Thymus (tissue), 14 donors: ENCODE measurements at places on chromosomes 12 and 14. TPM values are rescaled to one million over a fixed set of nuclear protein-coding genes. Genes with fewer than 3 reads are reported as not detected.

C12orf50 gene
- total RNA-seq, result 0.09 TPM

DNA sequence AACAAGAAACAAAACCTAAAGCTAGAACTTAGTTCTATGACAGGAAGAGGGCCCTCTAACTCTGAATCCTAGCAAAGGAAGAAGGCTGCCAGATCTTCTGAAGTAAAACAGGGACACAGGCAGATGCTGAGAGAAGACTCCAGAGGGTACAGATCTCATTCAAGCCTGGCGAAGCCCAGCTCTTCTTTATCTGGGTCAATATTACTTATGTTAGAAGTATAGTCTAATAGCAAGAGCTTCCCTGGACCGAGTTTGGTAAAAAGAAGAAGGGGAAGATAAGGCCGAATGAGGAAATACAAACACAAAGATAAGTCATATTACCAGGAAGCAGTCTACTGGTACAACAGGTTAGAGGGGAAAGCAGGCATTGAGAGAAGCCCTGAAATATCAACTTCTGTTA lies 79.9 kb upstream of the CCDC91 start:
- DNase-seq, result no peak

- no peak for DNase-seq
Measured at GRCh38 chr12:119169150-119169549, 9.6 kb upstream of the HSPB8 start.

DNA sequence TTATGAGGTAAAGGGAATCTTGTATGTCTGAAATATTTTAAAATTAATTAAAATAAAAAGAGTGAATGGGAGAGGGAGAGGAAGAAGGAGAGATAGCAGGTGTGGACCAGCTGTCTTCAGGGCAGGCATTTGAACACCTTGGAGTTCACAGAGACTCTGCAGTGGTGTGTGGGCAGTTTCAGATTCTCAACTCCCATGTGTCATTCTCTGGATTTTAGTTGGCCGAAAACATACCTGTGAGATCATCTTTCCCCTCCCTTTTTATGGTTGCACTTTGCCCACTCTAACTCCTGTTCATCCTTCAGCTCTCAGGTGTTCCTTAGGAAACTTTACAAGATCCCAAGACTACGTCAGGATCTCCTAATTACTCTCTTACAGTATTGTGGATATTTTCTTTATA lies 108.1 kb downstream of the ERC1 start:
- no peak for DNase-seq

IL26 gene
- not detected for total RNA-seq

DNA sequence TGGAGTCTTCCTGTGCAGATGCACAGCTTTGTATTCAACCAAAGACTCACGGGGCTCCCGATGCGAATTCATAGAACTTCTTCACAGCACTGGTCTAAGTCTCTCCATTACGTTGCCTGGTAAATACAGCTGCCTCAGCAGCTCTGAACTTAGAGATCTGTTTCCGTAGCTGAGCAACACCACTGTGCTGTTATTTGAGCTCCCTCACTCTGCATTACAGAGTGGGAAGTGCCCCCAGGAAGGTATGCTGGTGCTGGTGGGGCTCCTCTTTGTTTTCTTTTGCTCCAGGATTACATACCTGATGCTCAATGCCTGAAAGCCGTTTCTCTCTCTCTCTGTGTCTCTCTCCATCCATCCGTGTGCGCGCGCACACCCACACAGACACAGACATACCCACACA lies 227.5 kb upstream of the RMST start:
- no peak for DNase-seq

- DNase-seq, result no peak
Measured at GRCh38 chr14:24925771-24926374, 124.1 kb downstream of the STXBP6 start.

GRCh38 chr12:115079760-115080159 lies 395.8 kb upstream of the TBX3 start:
- no peak for DNase-seq

DNA sequence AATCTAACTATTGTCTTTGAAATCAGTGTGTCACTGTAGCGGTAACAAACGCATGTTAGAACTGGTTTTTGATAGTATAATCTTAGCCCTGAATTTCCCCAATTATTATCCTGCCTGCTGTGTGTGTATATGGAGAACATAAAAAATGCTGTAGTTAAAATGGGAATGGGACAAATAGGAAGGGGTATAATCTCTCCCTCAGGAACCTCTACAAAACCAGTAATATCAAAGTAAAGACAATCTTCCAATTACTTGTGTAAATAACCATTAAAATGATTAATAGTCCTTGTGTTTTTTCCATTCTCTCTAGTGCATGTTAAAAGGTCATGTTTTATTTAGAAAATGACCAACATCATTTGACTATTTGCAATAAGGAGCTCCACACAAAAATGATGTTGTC lies 200.1 kb upstream of the TMTC1 start:
- no peak for DNase-seq

VEZT gene
- 54.4 TPM for total RNA-seq

NPAS3 gene
- total RNA-seq, result 1.2 TPM

NOPCHAP1 gene
- 29.6 TPM for total RNA-seq

DNA sequence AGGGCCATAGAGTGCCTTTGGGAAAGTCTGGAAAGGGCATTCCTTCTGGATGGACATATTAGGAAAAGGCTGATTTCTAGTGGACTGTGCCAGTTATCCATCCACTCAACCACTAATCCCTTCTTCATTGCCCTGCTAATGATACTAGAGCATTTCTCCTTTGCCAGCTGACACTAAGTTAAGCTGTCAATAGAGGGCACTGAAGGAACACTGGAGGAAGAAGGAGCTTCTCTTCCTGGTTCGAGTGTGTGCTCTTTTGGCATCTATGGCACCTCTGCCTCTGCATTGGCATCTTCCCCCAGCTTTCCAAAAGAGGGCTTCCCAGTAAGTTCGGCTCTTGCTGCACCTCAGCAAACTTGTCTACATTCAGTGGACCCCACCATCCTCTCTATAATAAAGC lies 165.4 kb downstream of the DERA start:
- no peak for DNase-seq

DNA sequence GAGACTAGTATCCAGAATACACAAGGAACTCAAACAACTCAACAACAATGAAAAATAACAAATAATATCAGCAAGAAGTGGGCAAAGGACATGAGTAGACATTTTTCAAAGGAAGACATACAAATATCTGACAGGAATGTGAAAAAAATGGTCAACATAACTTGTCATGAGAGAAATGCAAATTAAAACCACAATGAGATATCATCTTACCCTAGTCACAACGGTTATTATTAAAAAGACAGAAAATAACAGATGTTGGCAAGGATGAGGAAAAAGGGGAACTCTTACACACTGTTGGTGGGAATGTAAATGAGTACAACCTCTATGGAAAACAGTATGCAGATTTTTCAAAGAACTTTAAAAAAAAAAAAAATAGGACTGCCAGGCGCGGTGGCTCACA lies 20.4 kb downstream of the VWF start:
- DNase-seq, result no peak

DNA sequence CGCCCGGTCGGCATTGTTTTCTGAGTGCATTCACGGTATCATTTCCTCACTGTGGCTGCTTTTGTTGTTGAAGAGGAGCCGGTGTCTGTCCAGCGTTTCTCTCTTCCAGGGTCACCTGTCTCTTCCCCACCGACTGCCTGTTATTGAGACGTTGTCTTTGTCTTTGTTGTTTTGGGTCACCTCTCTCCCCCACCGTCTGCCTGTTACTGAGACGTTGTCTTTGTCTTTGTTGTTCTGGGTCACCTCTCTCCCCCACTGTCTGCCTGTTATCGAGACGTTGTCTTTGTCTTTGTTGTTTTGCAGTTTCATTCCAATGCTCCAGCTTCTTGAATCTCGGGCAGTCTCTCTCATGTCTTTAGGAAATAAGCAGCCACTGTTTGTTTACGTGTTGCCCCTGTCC lies 69.9 kb downstream of the DDX51 start:
- no peak for DNase-seq

DNA sequence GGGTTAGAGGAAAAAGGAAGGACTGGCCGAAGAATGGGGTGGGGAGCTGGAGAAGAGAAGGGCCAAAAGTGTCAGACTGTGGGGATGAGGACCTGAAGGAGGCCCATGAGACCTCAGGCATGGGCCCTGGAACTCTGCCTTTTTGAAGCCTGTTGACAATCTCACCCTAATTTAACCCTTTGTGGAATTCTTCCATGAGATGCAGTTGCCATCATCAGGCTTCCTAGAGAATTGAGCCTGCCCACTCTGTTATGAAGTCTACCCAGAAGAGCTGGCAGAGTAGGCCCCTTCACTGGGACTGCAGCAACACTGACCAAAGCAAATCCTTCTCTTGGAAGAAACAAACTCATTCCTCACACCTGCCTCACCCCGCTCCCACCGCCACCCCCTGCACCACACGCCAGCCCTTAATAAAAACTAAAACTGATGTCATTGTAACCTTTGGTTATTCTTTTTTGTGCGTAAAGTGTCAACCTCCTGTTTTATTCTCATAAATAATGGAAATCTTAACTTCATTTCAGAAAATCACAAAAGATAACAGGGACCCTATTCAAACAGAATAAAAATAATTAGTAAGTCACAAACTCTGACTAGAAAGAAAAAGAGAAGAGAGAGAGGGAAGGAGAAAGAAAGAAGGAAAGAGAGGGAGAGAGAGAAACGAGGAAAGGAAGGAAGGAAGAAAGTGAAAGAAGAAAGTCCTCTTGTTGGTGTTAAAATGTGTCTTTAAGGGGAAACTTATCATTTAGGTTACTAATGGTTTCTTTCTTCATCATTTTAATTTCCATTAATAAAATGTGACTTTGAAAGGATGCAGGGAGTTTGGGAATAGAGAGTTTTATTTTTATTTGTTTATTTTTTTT lies 61.3 kb downstream of the CRADD start:
- no peak for DNase-seq

CFAP54 gene
- total RNA-seq, result 0.28 TPM

GRCh38 chr14:68145539-68145938 lies 326.0 kb downstream of the RAD51B start:
- no peak for DNase-seq

- DNase-seq, result peak; percentile 72
Measured at GRCh38 chr12:45644541-45644940, 85.0 kb upstream of the ARID2 start.

DPPA3 gene
- 0.19 TPM for total RNA-seq
